ENCODE measurements at places on chromosomes 1 and 21.

DNA sequence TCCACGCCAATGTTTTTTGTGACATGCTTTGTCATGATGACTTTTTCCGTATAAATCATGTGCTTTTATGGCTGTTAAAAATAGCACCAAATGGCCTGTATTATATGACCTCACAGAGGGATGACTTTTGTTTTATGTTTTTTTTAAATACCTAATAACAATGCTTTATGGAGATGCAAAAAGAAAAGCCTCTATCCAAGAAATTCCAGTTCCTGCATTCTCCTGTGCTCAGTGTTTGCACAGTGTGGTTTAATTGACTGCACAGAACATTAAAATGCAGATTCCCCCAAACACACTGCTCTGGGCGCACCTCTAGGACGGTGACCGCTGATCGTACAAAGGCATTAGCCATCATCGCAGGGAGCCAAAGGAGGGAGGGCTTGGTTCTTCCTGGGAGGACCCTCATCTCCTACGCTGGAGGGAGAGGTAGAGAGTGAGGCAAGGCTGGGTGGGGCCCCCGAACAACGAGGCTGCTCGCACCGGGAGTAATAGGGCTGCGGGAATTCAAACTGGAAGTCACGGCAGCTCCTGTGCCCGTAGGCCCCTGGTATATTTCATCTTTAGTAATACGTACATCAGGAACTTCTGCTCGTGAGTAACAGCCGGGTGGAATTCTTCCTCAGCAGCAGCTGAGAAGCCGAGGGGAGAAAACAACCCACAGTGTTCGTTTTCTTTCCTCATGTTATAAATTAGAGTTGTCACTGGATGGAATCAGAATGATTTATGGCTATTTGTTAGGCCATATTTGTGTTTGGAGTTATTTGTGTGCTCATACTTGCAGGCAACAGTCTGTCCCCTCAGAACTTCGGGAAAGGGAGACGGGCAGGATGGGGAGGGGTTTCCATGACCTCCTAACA is 465.6 kb downstream of the CAMTA1 start:
- DNase-seq, result no peak

- DNase-seq, result no peak
Measured at GRCh38 chr1:15414445-15414983, 4.8 kb downstream of the EFHD2 start.

DNA sequence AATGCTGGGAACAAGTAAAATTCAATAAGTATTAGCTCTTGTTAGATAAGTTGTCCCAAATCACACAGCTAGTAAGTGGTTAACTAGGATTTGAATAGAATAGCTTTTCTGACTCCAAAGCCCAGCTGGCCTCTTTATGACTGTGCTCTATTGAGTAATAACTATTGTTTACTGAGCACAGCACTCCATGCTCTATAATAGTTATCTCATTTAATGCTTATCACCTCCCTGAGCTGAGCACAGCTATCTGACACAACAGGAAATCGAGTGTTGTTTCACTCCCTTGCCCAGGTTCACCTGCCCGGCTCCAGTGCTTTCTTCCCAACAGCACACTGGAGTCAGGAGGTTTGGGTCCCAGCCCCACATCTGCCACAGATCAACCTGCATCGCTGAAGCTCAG is 38.8 kb upstream of the STMN1 start:
- no peak for DNase-seq

- no peak for DNase-seq
Measured at GRCh38 chr1:167789501-167789900, 67.7 kb downstream of the MPZL1 start.

DNA sequence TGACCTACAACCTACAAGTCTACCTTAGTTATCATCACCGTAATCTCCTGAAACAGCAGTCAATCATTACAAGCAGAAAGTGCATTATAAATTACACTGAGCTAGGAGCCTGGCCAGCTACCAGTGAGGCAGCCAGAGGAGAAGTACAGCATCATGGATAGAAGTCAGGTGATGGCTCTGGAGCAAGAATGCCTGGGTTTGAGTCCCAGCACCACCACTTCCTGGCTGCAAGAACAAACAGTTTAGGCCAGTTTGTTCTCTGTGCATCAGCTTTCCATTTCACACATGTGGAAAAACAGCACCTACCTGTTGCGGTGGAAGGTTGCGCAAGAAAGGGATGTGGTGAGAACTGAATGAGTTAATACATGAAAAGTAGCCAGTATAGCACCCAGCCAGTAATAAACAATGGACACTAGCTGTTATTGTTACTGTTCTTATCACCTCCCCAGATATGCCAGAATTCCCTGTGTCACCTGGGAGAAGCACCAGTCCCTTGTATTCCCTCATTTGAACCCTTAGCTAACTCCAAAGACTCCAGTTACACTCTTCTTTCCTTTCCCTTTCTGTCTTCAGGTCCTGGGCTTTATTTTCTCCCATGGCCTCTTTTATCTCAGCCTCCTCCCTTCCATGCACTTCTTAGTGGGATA is 9.0 kb downstream of the CREG1 start:
- DNase-seq, result no peak
